A549 treated with DMSO at 1 μM for 4 hours (cell line): ENCODE measurements at places on chromosomes 11 and 22. TPM values are rescaled to one million over a fixed set of nuclear protein-coding genes. Genes with fewer than 3 reads are reported as not detected.

Gene RPS6KB2
- 44.4 to 52.3 TPM (median 44.9 TPM) in 5 replicates for total RNA-seq

Gene SLC29A2
- 3.4 to 5.7 TPM (median 4.1 TPM) in 5 replicates for total RNA-seq

Gene DEUP1
- not detected in 5 replicates for total RNA-seq

Gene MPZL3
- total RNA-seq = 0.35 to 0.45 TPM (median 0.40 TPM) in 5 replicates

Gene DRD4
- total RNA-seq = 0.17 to 0.43 TPM (median 0.24 TPM) in 5 replicates

Gene OR52A1
- not detected in 5 replicates for total RNA-seq

Gene KRTAP5-7
- total RNA-seq = not detected in 5 replicates

Gene RASL10A
- 0.10 to 0.46 TPM (median 0.28 TPM) in 4 of 5 replicates, not detected in the other for total RNA-seq

Gene SYT13
- 8.3 to 10.5 TPM (median 8.9 TPM) in 5 replicates for total RNA-seq

Gene TEX12
- not detected in 5 replicates for total RNA-seq

Gene OR2AG1
- not detected in 5 replicates for total RNA-seq

Gene TTC12
- total RNA-seq = 4.7 to 8.1 TPM (median 6.0 TPM) in 5 replicates

Gene TSPAN18
- total RNA-seq = 1.8 to 3.0 TPM (median 2.6 TPM) in 5 replicates

Gene ARVCF
- total RNA-seq = 1.9 to 2.7 TPM (median 2.3 TPM) in 5 replicates

Gene CABP7
- total RNA-seq = 0.07 to 0.23 TPM (median 0.13 TPM) in 5 replicates

Gene RBMXL2
- total RNA-seq = not detected in 5 replicates

Gene CNGA4
- 0.07 to 0.10 TPM (median 0.08 TPM) in 3 of 5 replicates, not detected in the others for total RNA-seq

Gene CAPN5
- 7.1 to 10.3 TPM (median 8.5 TPM) in 5 replicates for total RNA-seq

Gene SMC1B
- 0.01 to 0.04 TPM in 2 of 5 replicates, not detected in the others for total RNA-seq

Gene GSTT2B
- 0.17 to 0.54 TPM (median 0.26 TPM) in 5 replicates for total RNA-seq

Gene NOX4
- total RNA-seq = not detected in 5 replicates

Gene KDELR3
- total RNA-seq = 15.6 to 23.2 TPM (median 20.0 TPM) in 5 replicates
